T-helper 9 cell (primary cell): ENCODE measurements at places on chromosomes 12 and 14.

GRCh38 chr12:62854024-62854423 is 80.9 kb downstream of the PPM1H start:
- no peak for DNase-seq

- no peak for DNase-seq
Measured at GRCh38 chr12:96295532-96296160, 101.5 kb downstream of the ELK3 start.

DNA sequence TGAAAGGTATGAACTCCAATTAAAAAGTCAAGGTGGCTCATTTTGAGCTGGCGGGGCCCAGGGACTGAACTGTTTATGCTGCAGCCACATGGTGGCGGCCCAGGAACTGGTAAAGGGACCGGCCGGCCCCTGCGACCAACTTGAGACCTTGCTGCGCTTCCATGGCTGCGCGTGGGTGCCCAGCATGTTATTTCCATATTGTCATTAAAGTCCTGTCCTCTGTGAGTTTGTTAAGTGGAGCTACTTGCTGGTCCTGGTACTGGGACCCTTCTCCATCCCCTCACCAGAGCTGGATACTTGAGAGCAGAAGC is 62.3 kb downstream of the BEGAIN start:
- DNase-seq: no peak

DNA sequence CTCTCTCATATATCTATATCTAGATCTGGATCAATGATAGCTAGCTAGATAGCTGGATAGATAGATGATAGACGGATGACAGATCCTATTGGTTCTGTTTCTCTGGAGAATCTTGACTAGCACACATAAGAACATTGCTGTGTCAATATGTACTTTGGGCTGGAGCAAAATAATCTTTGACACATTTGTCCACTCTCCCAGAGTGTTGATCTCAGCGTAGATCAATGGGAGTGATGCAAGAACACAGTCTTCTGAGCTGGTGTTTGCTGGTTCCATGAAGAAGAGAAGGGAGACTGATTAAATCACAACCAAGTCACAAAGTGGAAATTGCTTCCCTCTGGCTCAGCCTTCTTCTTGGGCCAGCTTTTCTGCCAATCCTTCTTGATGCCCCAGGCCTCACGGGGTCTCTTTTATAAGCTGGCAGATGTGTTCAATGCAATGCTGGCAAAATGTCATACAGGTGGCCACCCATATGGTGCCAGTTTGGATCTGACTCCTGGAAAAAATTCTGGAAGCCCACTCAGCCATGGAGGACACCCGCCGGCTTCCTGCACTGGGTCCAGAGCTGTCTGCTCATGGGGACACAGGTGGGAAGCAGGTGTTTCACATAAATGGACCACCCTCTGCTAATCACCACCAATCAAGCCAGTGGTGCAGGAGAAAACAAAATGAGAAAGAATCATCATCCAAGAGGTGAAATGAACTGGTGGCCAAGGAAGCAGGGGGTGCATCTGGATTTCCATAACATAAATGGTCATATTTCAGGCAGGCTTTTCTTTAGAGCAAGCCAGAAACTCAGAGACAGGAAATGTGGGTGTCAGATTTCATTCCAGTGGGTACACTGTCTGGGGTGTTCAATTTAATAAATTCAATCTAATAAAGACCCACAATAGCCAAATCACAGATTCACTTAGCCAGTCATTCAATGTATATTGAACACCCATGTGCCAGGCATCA is 310.3 kb downstream of the DPF3 start:
- no peak for DNase-seq

GRCh38 chr12:22628228-22628627 is 3.3 kb downstream of the ETNK1 start:
- DNase-seq: no peak

DNA sequence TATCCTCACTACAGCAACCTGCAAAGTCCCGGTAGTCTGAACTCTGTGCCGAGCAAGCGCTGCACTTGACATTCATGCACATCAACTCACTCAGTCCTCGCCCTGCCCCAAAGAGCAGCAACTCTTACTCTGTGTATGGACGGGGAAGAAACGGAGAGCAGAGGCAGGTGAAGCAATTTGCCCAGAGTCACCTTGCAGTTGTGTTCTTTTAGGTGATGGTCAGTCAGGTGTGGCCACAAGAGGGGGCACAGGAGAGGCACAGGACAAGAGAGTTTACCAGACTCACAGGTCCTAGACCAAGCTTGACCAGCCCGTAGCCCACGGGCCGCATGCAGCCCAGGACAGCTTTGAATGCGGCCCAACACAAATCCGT is 39.1 kb downstream of the TSPAN11 start:
- DNase-seq: no peak

DNA sequence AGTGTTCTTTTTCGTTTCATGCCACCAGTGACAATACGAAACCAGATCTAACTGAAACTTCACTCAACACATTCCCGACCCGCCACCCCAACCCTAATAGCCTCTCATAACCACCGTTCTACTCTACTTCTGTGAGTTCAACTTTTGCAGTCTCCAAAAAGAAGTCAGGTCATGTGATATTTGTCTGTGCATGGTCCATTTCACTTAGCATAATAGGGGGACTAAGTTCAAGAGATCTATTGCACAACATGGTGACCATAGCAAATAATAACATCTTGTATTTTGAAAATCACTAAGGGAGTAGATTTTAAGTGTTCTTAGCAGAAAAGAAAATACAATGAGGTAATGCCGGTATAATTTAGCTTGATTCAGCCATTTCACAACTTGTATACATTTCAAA is 376.4 kb downstream of the DIO2 start:
- no peak for DNase-seq

DNA sequence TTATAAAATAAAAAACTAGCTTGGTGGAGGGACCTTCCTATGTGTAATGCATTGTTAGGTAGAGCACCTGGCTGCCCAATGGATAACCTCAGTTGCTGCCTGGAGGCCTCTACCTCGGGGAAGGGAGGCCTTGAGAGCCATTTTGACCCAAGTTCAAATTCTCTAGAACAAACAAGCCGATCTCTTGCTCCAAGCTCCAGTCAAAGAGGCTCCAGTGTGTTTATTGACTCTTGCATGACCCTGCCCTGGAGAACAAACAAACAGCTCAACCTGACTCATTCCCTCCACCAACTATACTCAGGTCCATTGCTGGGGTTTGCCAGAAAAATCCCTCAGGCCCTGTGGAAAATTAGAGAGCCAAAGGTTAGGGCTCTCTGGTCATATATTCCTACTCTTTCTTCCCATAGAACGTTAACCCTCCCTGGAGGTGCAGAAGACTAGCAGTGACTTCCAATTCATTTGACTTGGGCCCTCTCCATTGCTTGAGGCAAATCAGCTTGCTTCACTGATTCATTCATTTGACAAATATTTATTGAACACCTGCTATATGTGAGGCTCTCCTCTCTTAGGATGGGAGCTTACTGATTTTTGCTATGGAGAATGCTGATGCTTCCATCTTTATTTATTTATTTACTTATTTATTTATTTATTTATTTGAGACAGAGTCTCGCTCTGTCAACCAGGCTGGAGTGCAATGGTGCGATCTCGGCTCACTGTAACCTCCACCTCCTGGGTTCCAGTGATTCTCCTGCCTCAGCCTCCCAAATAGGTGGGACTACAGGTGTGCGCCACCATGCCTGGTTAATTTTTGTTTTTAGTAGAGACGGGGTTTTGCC is 73.7 kb upstream of the CISTR start:
- DNase-seq: no peak

GRCh38 chr14:67557118-67557517 is 24.0 kb downstream of the PLEKHH1 start:
- no peak for DNase-seq
